ENCODE measurements at places on chromosomes 2 and 18.

DNA sequence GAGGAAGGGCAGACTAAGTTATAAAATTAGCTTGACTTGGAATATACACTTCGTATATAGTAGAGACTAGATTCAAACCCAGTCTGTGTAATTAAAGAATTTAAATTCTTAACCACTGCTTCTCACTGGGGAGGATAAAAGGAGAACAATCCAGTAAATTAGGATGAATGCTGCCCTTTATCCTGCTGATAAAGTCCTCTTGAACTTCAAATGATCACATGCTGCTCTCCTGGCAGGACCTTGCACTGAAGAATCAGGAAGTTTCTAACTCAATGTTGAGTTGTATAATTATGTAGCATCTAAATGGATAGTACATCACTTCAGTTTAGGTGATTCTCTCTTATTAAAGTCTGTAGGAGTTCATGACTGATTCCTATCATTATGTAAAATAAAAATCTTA is 1179.7 kb downstream of the DSC3 start:
- DNase-seq, result no peak

DNA sequence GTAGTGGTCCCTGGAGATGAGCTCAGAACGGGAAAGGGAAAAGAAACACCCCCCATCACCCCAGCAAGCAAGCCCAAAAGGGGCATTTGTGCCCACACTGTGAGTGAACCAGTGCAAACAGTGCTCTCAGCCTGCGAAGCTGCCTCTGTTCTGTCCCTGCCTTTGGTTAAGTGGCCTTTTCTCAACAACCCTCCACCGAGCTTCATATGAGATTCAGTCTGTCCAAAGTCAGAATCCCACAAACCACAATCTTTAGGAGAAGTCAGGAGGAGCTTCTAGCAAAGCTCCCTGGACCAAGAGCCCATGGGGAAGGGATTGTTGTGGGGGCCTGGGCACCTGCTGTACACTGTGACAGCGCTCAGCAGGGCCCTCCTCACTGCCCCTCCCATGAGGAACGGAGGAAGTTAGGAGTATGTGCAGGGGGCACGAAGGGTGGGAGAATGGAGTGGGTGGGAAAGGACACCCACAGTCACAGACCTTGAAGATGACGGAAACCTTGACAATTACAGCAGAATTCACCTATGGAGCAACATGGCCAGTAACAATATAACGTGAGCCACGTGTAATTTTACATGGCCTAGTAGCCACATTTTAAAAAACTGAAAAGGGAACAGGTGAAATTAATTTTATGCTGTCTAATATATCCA is 119.5 kb downstream of the SMAD7 start:
- DNase-seq, result no peak

GRCh38 chr2:78750219-78750618 is 275.3 kb upstream of the REG3G start:
- no peak for DNase-seq

- DNase-seq, result no peak
Observed at GRCh38 chr18:45727068-45727467, 3.1 kb downstream of the SLC14A1 start.

DNA sequence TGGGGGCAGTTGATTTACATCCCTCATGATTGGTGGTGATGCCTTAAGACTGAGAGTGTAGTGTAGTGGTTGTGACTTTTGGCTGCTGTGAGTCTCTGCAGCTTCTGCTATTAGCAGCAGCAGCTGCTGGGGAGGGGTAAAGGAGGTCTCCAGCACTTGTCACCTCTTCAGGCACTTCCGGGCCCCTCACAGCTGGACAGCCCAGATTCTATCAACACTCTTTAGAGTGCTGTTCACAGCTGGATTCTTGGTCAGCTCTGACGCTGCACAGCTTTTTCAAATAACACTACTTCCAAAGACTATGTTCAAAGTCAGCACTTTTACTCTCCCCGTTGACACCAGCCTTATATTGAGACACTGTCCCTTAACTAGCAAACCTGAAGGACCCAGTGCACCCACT is 396.0 kb downstream of the MEIS1 start:
- no peak for DNase-seq

DNA sequence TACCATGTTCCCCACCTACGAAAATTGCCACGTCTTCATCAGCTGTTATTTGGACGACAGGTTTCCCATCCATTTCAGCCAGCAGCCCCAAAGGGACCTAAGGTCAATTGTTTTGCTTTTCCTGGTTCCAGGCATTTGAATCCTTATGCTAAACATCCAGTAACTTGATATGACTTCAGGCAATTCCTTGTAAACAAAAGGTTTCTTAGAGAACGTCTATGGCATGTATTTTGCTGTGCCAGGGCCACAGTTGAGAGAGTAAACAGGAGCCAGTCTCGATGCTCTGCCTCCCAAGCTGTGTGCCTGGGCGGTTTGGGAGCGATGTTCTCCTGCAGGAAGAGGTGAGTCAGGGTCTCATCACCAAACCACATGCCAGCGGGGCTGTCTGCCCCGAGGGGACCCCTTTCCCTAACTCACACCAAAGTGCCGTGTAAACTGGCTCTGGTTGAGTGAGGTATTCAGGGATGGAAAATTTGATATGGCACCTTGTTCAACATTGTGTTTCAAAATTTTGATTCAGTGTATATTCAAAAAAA is 12.9 kb upstream of the MC5R start:
- no peak for DNase-seq

DNA sequence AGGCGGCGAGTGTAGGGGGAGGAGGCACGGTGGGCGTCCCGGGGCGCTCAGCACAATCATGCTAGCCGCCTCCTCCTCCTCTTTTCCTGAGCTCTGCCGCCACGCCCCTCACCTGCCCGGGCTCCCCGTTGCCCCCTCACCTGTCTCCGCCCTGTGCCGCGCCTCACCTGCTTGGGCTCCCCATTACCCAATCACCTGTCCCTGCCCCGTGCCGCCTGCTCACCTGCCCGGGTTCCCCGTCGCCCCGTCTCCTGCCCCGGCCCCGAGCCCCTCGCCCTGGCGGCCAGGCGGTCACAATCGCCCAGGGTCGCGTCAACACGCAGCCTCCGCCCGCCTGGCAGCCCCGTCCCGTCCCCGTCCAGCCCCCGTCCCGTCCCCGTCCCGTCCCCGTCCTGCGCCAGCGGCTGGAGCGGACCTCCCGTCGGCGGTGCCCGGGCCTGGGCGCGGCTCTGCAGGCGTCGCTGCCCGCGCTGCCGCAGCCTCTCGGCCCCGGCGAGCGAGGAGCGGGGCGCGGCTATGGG is at the start of gene DCDC2C:
TSS of gene DCDC2C (plus strand) at position 340 of the 521 bp plus-strand sequence. CDS start at position 517, 177 bp downstream.
- DNase-seq, result no peak

DNA sequence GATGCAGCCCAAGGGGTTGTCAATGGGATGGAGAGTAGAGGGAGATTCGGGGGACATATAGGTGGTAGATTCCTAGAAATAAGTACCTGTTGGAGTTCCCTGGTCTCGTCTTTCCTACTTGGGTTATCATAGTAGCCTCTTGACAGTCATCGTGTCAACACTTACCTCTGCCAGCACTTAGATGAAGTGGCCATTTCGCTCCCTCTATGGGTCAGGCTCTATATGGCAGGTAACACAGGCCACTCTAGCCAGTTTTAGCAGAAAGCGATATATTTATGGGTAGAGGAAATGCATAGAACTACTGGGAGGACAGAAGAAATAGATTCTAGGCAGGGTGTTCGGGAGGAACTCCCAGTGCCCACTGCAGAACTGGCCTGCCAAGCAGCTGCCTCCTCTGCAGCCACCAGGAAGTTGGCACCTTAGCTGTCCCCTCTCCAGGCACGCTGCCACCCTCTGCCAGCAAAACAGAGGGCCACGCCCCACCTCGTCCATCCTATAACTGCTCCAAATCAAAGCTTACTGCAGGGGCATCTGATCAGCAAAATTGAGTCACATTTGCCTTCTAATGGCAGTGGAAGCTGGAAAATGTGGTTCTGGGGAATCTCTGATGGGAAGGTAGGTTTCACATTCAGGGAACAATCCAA is 181.3 kb downstream of the INSIG2 start:
- DNase-seq, result peak; percentile 93

DNA sequence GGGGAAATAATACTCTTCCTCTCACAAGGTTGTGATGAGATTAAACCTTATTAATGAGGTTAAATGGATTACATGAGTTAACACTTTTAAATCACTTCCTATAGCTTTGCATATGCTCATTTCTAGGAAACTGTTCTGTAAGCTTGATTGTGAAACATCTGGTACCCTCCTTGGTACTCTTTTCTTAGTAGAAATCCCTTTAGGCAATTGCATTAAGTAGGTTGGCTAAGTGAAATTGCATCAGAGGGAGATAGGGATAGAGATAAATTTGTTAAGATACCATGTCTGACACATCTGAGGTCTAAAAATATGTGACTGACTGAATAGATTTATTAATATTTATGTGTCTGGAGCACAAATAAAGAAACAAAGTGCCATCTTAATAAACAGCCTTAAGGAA is 275.9 kb upstream of the MAP2 start:
- DNase-seq, result no peak

DNA sequence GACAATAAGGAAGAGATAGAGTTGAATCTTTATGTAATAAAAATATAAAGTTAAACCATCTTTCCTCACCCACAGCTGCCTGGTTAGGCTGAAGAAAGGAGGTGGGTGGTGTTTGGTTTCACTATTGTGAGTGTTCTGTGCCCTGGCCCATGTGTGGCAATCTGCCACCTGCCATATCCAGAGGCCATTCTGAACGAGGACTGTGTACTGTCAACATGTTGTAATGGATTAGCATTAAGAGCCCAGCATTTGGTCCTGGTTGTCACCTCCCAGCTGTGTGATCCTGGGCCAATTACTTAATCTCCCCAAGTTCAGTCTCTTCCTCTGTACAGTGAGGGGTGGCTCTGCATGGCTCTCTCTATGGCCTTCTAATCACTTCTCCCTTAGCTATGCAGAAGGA is 118.2 kb upstream of the SEC11C start:
- peak; percentile 76 for DNase-seq

DNA sequence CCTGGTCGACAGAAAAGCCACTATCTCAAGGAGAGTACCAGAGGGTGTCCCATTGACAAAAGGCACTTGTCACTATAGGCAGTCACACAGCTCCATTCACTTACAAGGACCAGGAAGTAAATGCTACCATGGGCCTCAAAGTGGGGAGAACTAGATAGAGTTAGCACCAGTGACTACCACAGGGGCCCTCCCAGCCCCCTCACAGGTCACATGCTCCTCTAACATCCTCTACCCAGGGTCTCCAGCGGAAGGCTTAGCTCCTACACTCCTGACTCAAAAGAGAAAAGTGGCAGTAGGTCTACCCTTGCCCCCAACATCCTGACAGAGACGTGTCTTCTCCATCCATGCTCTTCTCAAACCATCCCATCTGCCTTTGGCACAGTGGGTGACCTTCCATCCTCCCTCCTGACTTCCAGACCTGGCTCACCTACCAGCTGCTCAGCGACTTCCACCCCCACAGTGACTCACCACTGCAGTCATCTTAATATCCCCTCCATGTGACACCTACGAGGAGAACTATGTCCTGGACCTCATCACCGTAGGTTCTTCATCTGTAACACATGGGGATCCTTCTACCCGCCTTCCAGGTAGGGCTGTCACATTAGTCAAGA is 5.6 kb upstream of the DNMT3A start:
- DNase-seq, result no peak

DNA sequence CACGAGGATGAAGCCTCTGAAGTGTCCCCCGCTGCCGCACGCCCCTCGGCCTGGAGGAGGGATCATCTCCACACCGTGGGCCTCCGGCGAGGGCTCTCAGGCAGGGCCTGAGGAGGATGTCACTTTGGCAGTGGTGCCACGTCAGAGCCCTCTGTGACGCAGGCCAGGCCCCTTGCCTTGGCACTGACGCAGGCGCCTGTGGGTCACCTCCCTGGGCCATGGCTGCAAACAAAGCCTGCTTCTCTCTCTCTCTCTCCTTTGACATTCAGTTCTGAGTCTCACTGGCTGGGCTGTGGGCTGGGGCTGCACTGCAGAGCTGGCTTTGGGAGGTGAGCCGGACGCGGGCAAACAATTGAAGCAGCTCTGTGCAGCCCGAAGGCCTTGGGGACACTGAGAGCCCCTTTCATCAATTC is 273.7 kb downstream of the TWIST2 start:
- DNase-seq, result no peak

- no peak for DNase-seq
Observed at GRCh38 chr2:133579274-133579673, 11.0 kb upstream of the NCKAP5 start.

DNA sequence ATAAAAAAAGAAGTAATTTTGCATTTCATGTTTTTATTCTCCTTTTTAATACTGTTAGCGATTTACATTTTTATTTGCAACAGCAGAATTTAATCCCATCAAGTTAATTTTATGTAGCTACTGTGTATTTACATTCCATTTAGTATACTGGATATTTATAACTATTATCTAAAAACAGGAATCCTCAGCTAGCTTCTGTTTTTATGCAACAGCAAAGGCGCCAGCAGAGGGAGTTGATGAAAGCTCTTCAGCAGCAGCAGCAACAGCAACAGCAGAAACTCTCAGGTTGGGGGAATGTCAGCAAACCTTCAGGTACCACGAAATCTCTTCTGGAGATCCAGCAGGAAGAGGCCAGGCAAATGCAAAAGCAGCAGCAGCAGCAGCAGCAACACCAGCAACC is 26.2 kb upstream of the SNORC start:
- DNase-seq, result no peak

DNA sequence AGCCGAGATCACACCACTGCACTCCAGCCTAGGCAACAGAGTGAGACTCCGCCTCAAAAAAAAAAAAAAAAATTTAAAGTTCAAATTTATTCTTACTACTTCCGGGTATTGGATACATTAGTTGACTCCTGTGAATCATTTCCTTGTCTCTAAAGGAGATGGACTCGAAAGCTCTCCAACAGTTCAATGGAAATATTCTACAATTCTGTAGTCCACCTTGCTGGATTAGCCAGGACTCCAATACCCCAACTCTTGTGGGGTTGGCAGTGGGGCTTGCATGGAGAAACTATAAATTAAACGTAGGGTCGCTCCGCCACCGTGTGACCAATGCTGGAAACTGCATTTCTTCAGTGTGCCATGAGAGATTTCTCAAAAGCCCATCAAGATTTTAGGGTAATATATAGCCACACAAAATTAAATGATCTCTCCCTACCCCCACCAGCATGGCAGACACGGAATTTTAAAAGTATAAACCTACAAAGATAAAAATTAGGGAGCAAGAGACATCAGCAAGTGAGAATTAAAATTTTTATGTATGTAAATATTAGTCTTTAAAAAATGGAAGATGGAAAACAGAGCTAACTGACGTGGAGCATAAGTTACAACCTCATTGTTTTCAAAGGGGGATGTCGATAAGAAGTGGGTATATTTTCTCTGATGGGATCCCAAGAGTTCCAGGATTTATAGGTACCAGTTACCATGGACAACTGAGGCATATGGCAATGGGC is 27.8 kb upstream of the GAREM2 start:
- peak; percentile 67 for DNase-seq

- DNase-seq, result no peak
Observed at GRCh38 chr2:45716915-45717314, 65.4 kb downstream of the PRKCE start.

GRCh38 chr2:26609839-26610277 is 31.3 kb downstream of the CIB4 start:
- no peak for DNase-seq

DNA sequence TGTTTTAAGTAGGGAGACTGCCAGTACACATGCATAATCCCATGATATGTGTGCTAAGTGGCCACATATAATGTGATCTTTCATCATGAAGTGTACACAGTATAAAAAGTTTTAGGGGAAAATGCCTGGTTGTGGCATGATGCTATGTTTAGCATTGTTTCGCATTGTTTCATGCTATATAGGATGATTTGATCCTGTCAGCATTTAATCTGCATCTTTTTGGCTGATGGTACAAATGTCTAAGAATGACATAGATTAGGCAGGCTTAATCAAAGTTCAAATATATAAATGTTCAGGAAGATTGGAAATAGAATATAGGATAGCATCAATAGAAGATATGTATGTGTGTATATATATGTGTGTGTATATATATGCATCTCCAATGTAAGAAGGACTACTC is 83.6 kb downstream of the MYO3B start:
- DNase-seq, result no peak

All from NCI-H510A treated with DMSO at 0.1 percent for 48 hours (cell line).